ENCODE measurements at places on chromosomes 1 and 21.

DNA sequence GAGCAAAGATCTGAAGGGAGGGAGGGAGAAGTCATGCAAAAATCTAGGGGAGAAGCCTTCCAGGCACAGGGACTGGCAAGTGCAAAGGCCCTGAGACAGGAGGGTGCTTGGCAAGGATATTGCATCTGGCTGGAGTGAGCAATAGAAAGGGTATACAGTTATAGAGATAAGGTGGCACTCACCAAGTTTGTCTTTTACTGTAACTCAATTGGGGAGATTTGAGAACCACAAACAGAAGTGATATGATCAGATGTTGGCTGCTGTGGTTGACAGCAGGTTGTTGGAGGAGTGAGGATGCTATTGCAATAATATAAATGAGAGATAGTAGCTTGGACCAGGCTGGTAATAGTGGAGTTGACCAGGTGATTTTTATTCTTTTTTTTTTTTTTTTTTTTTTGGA, 25.6 kb downstream of the MCOLN3 start:
- no peak for DNase-seq

DNA sequence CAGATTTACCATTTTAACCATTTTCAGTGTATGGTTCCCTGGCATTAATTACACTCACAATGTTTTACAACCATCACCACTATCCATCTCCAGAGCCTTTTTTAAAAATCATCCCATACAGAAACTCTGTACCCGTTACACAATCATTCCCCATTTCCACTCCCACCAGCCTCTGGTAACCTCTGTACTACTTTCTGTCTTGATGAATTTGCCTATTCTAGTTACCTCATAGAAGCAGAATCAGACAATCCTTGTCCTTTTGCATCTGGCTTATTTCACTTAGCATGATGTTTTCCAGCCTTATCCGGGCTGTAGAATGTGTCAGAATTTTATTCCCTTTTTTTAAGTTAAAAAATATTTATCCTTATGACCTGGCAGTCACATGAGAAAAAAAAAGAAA, 33.0 kb downstream of the PGM1 start:
- no peak for DNase-seq

DNA sequence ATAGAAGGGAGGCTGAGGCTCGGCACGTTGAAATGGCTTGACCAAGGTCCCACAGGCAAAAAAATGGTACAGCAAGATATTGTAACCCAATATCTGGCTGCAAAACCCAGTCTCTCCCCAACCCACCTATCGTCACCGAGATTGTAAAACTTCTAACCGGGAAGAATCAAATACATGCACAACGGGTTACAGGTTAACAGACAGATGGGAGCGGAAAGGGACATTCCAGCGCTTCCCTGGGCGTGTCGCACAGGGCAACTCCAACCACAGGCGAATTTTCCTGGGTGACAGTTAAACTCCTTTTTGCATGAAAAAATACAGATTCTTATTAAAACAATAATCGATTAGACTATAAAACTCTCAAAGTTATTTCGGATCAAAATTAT, 31.8 kb upstream of the JUN start:
- no peak for DNase-seq

GRCh38 chr1:43931711-43932660, 1.6 kb upstream of the ARTN start:
- DNase-seq, result no peak

DNA sequence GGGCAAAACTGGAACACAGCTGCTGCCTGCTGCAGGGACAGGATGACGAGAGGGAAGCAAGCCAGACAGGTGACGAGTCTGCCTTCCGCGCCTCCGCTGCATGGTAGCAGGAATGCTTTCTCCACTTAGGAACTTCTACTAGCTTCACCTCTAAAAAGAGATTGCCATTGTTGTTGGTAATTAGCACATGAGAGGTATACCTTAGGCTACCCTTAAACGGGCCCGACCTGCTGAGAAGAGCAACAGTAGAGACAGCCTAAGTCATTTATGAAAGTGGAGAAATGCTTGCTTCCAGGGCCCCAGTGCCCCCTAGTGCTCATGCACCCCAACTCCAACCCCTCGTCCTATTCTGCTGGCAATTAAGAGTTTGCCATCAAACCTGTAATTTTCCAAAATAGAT, 96.9 kb upstream of the AKT3 start:
- no peak for DNase-seq

- no peak for DNase-seq
Measured at GRCh38 chr1:154859151-154859785, 10.8 kb downstream of the KCNN3 start.

DNA sequence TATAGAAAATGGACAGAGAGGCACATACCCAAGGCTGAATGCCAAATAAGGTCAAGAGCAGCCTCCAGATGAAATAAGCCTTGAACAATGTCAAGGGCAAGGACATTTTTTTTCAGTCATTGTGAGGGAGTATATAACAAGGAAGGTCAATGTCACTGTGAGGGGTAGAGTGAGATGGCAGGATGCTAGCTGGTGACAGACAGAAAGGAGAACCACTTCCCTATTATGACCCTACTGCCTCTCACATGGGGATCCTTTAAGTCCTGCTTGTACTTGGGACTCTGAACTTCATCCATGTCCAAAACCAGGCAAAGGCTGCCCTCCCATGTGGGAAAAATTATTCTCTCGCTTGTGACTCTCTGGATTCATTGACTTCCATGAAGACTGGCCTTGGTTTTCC, 119.5 kb upstream of the COA6 start:
- DNase-seq, result no peak

DNA sequence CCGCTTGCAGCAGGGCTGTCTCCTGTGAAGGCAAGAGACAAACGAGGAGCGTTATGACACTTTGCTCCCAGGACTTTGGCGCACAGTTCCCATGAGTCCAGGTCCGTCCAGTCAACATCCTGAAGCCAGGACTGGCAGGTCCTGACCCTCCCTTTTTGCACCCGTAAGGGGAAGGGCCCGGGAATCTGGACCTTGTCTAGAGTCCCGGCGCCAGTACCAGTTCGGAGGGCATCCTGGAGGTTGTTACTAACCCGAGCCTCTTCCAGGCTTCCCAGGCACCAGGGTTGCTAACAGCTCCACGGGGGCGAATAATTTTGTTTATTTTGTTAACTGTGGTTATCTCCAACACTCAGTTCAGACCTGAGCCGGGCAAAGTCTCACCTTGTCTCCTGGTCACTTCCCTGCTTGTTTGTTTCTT, 682 bp upstream of the RWDD3 start:
- DNase-seq, result no peak

DNA sequence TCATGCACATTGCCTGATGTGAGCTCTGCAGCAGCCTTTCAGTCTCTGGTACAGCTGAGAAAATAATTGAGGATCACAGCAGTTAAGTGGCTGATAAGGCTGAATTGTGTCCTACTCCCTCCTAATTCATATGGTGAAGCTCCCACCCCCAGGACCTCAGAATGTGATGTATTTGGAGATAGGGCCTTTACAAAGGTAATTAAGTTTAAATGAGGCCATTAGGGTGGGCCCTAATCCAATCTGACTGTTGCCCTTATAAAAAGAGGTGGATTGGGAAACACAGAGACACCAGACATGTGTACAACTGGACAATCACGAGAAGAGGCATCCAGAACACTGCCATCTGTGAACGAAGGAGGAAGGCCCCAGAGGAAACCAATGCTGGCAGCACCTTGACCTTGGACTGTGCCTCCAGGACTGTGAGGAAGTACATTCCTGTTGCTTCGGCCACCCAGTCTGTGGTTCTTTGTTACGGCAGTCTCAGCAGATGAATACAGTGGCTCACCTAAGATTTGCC, 148.1 kb downstream of the TRABD2B start:
- DNase-seq, result no peak
